ENCODE measurements at places on chromosomes 13 and 19.

DNA sequence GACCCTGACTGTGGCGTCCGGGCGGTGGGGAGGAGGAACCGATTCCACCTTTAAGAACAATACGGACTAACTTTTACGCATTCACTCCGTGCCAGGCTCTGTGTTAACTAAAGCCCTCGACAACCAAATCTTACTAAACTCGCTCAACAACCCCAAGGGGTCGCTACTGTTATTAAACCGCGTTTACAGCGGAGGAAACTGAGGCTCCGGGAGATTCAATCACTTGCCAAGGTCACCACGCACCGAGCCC lies 1.2 kb downstream of the SAMD1 start:
- DNase-seq = peak; percentile 30

DNA sequence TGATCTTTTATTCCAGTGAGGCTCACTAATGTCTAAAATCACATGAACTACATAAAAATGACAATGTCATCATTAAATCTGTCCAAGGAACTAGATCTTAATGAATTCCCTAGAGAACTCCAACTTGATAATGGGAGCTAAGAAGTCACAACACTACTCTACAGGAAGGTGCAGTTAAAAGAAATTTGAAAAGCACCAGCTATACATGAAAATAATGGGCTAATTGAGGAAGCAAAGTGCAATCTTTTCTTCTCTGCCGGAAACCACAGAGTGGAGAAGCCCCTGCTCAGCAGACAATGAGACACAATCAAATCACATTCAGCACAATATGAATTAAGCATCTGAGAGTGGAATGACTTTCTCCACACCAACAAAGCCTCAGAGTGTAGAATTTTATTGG lies 261.7 kb downstream of the LHFPL6 start:
- no peak for DNase-seq

DNA sequence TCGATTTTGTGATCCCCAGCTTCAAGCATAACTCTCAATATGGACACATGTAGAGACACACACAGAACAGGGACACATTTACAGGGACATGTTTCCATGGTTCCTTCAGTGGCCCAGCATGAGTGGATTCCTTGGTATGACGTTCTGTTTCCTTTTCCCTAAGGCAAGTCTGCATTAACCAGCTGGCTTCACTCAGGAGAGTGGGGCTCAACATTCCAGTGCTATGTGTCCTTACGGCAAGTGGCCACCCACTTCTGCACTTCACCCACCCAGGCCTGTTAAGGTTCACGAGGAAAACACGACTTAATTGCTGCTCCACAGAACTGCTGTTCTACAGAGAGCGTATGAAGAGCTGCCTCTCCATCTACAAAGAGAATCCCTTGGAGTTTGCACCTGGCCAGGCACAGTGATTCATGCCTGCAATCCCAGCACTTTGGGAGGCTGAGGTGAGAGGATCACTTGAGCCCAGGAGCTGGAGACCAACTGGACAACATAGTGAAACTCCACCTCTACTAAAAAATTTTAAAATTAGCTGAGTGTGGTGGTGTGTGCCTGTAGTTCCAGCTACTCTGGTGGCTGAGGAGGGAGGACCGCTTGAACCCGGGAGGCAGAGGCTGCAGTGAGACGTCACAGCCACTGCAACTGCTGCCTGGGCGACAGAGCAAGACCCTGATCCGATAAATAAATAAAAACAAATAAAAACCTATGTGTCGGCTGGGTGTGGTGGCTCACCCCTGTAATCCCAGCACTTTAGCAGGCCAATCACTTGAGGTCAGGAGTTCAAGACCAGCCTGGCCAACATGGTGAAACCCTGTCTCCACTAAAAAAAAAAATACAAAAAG lies 32.5 kb downstream of the BRD4 start:
- no peak for DNase-seq

GRCh38 chr13:34300559-34300958 lies 482.6 kb downstream of the RFC3 start:
- DNase-seq = no peak

- DNase-seq = no peak
Measured at GRCh38 chr19:32318884-32319520, 26.4 kb upstream of the ZNF507 start.

DNA sequence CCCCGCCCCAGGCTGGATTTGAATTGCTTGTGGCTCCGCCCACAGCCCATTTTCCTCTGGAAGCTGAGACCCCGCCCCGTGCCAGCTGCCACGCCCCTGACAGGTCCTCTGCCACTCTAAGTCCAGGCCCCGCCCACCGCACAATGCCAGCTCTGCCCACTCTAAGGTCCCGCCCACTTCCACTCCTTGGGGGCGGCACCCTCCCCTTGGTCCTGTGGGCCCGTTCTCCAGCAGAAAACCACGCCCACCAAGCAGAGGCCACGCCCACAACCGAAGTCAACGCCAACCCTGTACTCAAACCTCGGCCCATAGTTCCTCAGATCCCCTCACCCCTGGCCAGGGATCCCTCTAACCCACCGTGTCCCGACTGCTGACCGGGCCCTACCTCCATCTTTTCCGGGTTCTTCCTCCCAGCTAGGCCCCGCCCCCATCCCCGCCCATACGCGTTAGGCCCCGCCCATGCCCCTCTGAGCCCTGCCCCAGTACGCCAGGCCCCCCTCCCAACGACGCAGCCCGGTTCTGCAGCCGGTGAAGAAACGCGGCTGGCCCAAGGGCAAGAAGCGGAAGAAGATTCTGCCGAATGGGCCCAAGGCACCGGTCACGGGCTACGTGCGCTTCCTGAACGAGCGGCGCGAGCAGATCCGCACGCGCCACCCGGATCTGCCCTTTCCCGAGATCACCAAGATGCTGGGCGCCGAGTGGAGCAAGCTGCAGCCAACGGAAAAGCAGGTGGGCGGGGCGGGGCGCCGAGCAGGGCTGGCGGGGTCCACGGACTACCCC lies 1.3 kb downstream of the HMG20B start:
- peak; percentile 97 for DNase-seq

DNA sequence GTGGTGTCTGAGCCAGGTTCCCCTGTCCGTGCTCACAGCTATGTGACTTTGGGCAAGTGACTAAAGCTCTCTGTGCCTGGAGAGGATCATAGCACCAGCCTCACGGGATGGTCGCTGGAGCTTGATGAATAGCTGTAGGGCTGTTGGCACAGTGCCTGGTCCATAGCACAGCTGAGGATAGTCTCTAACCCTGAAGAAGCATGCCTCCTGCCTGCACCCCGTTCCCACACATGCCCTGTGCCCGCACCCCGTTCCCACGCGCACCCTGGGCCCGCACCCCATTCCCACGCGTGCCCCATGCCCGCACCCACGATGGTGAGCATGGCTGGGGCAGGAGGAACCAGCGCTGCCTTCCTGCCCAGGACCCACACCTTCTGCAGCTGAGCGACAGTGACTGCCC lies 63.7 kb upstream of the F7 start:
- no peak for DNase-seq

- no peak for DNase-seq
Measured at GRCh38 chr19:19402656-19403372, 2.7 kb upstream of the GATAD2A start.

DNA sequence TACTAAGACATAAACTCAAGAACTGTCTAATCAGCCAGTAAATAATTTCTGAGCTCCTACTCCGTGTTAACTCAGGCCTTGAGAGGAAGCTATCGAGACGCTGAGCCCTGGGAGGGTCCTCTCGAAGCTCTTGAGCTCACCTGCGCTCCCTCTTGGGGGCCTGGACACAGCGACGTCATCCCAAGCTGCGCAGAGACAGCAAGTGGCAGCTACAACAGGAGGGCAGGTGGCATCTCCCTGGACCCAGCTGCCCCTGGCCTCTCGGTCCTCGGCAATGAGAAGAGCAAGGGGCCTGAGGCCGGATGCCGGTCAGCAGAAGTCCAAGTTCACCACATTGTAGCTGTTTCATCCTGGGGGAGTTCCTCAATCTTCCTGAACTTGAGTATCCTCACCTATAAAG lies 30.5 kb upstream of the TUBGCP3 start:
- no peak for DNase-seq

DNA sequence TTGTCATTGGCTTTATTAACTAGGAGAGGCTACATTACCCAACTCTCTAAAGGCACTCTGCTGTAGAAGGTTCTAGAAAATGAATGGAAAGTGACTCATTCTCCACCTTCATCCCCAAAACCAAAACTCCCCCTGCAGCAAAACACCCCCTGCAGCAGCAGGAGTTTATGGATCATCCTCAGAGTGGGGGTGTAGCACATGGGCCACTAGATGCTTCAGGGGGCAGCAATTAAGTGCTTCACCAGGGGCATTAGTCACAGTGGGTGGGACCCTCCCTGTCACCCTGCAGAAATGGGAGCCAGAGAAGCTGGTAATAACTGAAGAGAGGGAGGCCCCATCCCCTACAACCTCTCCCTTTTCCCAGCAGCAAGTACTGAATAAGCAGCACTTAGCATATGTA lies 64.5 kb upstream of the MED4 start:
- DNase-seq = no peak

- no peak for DNase-seq
Measured at GRCh38 chr13:20045950-20046548, 87.5 kb downstream of the ZMYM2 start.

GRCh38 chr13:76225815-76226489 lies 589.8 kb downstream of the LMO7 start:
- no peak for DNase-seq

- DNase-seq = no peak
Measured at GRCh38 chr19:46475986-46476385, 4.6 kb upstream of the PNMA8A start.

DNA sequence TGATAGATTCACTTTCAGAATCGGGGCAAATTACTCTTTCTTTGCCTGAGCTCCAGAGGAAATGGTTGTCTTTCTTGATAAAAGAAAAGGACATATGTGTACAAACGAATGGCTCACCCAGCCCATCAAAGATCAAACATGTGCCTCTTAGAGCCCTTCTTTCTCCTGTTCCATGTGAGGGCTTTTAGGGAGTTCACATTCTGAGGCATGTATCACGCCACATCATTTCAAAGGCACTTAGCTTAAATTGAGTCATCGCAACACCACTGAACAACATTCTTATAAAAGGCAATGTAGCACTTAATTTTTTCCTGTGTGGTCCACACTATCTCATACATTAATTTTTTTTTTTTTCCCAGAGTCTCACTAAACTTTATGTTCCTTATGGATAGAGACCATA lies 521.0 kb downstream of the SUCLA2 start:
- no peak for DNase-seq

DNA sequence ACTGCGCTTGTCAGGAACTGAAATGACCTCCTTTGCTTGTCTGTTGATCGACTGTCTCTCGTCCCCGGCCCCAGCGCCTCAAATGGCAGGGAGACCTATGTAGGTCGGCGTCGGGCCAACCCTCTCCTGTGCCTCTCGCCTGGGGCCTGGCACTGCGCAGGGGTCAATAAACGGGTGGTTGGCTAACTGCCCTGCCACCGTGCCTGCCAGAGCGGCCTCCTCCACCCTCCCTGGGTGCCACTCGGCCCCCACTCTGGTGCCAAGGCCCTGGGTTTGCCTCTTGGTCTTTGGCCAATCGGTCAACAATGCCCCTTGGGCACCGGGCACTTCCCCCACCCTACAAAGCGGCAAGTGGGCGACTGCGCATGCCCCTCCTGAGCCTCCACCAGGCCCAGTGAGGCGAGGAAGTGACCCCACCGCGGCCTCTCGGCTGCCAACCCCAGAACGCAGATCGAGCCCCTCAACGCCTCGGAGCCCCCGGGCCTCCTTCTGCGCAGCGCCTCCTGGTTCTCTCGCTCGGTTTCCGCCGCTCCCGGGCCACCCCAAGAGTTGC lies 1.1 kb downstream of the KEAP1 start:
- peak; percentile 61 for DNase-seq

DNA sequence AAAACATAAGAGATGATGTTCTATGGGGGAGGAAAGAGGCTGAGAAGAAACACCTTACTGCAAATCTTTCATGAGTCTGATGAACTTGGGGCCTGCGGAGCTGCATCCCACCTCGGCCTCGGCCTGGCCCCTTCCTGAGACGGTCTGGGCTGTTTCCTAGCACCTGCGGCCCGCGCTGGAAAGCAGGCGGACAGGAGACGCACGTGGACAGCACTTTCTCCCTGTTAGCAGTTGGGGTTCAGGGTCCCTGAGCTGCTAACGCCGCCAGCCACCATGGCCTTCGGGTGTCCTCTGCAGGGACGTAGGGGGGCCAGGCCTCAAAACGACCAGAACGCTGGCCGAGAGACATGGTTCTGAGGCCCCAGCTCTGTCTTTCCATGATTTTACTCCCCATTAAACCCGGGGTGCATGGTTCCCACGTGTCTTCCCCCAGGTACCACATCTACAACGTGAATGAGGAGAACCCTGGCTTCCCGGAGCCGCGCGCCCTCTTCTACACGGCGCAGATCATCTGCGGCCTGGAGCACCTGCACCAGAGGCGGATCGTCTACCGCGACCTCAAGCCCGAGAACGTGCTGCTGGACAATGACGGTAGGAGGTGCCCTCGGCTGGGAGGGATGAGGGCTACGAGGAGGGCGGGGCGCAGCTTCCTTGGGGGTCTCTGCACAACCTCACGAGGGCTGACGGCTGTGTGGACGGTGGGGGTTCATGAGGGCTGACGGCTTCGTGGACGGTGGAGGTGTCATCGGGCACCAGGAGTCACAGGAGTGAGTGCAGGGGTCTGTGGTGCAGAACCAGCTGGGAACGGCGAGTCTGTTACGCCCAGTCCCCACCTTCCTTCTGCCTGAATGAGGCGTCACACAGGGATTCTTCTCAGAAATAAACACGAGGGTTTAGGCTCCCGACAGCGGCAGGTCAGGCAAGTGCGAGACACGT lies 4.3 kb downstream of the GRK1 start:
- DNase-seq = no peak

DNA sequence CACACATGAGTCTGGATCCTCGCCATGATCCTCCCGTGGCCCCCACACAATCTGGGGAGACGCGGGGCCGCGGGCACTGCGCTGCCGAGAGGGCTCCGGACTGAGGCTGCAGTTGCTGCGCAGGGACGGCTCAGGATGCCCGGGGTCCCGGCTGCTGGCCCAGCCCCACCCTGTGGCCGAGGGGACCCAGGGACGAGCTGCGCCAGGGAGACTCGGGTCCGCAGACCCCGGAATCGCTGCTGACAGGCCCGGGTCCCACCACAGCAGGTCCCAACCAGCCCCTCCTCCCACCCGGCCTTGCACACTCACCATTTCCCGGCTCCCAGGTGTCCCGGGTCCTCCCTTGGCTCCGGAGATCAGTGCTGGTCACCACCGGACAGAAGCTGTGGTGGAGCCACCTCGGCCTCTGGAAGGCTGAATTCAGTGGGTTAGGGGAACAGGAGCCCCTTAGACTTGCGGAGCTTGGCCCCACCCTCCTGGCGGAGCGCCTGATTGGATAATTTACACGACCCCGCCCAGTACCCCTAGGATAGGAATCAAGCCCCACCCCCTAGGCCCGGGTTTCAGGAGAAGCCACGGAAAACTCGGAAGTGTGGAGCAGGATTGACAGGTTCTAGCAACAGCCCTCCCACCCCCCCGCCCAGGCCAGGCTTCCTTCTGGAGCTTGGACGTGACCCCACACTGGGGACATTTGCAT lies 57.4 kb downstream of the ZNF44 start:
- DNase-seq = no peak

GRCh38 chr13:110685305-110686020 lies 20.5 kb downstream of the CARS2 start:
- no peak for DNase-seq

DNA sequence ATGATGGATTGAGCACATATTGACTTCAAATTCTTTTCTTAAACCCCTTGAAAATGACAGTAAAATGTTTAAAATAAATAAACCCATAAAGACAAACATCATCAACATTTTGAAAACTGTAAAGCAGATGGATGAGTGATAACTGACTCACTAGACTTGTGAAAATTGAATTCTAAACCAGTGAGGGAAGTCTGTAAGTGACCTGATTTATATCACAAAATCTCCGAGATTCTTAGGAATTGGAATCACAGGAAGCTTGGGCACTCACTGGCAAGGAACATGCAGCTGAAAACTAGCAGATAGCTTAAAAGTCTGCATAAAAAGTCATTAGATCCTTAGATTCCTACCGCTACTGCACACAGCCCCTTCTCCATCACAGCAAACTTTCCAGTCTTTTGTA lies 51.3 kb upstream of the TSC22D1 start:
- DNase-seq = no peak

All from activated CD4-positive, alpha-beta T cell treated with anti-CD3 and anti-CD28 coated beads, Interleukin-2, Interleukin-6, amounts not matched to agents 100 ng/mL and 50 ng/mL, durations not matched to agents 16 hours and 8 hours (primary cell).